ENCODE measurements at places on chromosomes 5 and 9.

DNA sequence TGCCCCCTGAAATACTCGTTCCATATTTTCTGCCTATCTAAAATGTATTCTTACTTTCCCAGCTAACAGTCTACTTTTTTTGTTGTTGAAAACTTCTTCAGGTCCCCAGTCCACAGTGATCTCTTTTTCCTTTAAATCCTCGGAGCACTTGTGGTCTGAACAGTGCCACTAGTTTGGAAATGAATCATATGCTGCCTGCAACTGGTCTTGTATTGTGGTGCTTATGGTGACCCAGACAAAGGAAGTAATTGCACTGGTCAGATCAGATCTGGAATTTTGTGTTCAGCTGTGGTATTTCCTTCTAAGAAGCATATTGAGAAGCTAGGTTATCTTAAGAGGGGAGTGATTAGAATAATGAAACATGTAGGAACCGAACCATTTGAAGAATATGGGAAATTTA lies 2.9 kb downstream of the UNC13B start:
- no peak for DNase-seq

DNA sequence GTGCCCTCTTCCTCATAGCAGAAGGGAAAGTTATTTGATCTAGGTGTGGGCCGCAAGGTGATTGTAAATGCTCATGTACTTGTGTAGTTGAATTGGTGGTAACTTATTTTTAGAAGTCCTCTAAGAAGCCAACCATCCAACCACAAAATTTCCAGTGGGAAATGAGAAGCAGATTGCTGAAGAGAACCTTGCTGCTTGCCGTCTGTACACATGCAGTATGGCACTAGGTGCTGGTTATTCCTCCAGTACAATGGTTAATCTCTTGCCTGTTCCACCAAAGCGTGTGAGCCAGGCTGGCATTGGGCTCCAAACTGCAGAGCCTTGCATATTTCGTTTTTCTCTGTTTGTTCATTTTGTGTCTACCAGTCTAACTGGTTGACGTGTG lies 28.0 kb downstream of the PIP5K1B start:
- no peak for DNase-seq

DNA sequence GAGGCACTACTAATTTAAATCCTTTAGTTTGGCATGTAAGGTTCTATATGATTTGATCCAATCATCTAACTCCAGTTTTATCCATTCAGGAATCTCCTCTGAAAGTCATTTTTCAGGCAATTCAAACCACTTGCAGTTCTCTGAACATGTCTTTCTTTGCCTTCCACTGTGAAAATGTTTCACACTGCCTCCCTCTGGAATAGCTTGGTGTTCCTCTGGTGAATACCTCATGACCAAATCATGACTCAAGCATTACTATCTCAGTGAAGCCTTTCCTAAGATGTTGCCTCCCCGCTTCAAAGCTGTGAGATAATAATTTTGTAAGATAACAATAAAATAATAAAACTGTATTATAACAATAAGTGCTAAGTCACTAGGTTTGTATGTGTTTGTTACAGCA lies 981.1 kb downstream of the DTWD2 start:
- no peak for DNase-seq

DNA sequence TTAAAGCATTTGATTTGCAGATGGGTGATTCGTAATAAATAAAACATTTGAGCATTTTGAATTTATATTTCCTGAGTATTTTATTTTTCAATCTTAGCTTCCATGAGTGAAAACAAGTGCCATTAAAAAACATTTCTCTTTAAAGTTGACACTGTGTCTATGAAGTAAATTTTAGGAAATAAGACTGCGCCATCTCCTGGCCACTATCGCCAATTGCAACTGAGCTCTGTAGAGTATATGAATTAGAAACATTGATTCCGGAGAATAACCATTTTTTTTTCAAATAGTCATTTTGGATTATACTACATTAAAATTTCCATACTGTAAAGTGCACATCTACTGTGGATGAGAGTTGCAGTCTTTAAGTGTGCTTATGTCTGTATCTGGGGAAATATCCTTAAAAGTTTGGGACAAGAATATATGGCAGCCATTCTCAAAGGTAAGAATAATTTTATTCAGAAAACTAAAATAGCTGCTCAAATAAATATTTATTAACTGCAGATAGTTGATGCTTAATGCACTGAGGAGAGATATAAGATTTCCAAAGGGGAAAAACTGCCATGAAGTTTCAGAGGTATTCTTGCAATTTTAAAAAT lies 5.9 kb downstream of the DMRTA1 start:
- DNase-seq, result no peak

GRCh38 chr9:21615446-21615845 lies 133.3 kb upstream of the IFNE start:
- no peak for DNase-seq

DNA sequence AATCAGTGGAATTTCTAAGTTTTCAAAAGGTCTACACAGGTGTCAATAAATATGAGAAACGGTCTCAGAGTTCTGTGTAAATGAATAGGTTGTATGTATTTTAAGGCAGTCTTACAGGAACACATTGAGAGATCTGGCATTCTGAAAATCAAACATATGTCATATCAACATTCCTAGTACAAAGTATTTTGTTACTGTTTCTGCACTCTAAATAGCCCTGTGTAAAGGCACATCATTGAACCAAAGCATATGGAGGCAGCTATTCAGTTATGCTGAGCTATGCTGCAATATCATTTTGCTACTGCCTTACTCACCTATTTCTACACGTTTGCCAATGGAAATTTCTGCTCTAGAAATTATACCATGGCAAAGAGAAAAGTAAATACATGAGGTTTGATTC lies 379.1 kb downstream of the KIAA0825 start:
- DNase-seq, result no peak

DNA sequence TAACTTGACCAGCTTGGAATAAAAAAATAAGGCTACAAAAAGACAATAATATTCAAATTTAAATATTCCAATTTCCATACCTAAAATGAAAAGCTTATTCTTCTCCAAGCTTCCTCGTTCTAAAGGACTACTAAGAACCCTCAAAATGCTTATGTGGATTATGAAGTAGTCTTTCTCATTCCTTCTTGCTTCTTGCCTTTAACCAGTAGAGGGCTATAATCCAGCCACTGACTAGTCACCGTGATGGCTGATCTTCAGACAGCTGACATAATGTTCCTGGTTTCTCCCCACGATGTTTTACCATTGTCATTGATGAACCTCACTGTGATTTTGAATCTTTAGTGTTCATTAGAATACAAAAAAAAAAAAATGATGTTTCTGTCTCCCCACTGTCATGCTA lies 515.3 kb downstream of the TLE1 start:
- DNase-seq, result no peak
